Upper lobe of right lung (tissue), 1 donor: ENCODE measurements at places on chromosomes 3 and 15.

DNA sequence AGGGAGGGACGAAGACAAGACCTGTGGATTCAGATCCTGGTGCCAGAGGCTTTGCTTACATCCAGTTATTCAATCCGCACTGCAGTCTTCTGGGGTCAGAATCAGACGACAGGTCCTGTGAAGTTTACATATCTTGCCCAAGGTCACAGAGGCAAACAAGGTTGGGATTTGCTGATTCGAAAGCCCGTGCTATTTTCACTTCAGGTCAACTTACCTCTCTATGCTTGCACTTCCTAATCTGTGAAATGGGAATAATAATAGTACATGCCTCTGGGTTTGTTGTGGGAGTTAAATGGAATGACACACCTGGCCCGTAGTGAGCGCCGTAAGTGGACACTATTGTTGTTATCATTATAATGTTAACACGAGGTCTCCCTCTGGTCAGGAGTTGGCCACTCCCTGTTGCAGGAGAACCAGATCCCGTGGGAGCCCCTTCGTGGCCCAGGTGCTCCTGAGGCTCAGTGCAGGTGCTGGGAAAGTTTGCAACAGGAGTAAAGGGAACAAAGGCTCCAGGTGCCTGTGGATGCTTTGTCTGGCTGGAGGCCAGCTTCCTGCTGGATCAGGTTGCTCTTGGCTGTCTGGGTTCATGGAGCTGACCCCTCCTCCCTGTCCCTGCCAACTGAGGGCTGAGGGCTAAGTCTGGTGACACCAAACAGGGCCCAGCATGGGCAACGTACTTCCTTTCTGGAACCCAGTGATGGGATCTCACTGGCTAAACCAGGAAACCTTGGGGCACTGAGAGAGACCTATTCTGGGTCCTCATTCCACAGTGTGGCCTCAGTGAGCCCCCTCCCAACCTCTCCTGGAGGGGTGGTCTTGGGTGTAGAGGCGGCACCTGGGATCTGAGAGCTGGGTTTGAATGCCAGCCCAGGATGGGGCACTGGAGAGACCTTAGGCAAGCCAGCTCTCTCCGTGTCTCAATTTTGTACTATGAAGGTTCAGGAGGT, 40.1 kb upstream of the SEMA4B start:
- DNase-seq: peak; percentile 75

GRCh38 chr3:37494216-37494615, 319.8 kb upstream of the LRRFIP2 start:
- no peak for DNase-seq

DNA sequence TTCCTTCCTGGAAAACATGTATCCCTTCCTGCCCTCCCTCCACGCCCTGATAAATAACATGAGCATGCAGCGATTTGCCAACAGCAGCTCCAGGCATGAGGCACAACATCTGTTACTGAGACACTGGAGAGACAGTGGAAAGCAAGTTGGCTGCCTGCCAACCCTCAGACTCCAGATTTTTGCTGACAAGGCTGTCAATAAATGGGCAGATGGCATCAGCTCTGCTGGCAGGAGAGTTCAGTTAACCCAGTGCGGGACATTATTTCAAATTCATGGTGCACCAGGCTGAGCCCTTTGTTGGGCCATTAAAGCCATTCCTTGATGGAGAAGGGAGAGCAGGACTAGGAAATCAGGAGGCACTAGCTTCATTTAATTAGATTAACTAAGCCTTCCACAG, 293.3 kb downstream of the MEX3B start:
- no peak for DNase-seq

DNA sequence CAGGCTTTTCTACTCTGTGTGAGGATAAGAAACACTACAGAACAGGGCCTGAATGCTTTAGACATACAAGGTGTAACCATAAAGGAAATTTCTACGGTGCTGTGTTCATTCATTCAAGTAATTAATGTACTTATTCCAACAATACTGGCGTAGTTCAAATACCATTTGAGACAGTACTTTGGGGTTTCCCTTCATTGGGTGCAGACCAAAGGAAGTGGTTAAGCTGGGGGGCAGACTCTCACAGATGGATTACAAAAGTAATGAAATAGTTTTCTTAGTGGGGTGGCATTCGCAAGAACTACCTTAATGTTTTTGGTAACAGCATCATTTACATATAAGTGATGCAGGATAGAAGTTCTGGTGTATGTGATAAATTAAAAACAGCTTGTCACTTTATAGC, 65.9 kb downstream of the BTD start:
- no peak for DNase-seq

GRCh38 chr3:85377115-85377514, 418.3 kb downstream of the CADM2 start:
- no peak for DNase-seq
